ENCODE measurements at places on chromosomes 1 and 21. TPM values are rescaled to one million over a fixed set of nuclear protein-coding genes. Genes with fewer than 3 reads are reported as not detected.

- peaks cover 4% of the 10 kb centered on the region for H3K4me1 ChIP-seq
- H3K27ac ChIP-seq, result no peak overlapping the region
- H3K4me3 ChIP-seq, result no peak overlapping the region
Observed at GRCh38 chr1:42385283-42385682, 4.7 kb downstream of the RIMKLA start.

SLC16A4 gene
- polyA plus RNA-seq, result 0.61 TPM

- DNase-seq, result no peak
- H3K27me3 ChIP-seq, result peaks cover 4% of the 10 kb centered on the region
- H3K27ac ChIP-seq, result no peak overlapping the region
- no peak overlapping the region for H3K4me3 ChIP-seq
- no peaks in the 10 kb centered on the region for H3K4me1 ChIP-seq
Observed at GRCh38 chr1:35857830-35858229, 25.2 kb upstream of the AGO1 start.

RAB25 gene
- polyA plus RNA-seq, result 2.0 TPM

ATAD3C gene
- polyA plus RNA-seq, result 2.1 TPM

DNA sequence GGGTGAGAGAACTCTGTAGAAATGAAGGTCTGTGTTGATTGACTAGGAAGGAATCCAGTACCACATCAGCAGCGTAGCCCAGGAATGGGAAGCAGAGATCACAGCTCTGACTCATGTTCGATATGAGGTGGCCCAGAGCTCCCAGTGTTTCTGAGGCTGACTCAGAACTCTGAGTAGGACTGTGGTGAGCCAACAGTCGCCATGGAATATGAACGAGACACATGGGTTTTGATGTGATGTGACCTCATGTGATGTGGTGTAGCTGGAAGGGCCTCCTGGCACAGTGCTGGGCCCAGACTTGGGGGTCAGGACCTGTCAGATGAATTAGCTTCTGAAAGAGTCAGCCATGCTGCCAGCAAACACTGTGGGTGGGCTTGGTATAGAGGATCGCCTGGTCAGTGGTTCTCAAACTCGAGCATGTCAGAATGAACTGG, 237.0 kb downstream of the MRPL39 start:
- H3K36me3 ChIP-seq, result no peaks in the 10 kb centered on the region
- peaks cover 6% of the 10 kb centered on the region for H3K27me3 ChIP-seq
- no peak overlapping the region for H3K4me3 ChIP-seq
- DNase-seq, result no peak
- no peak overlapping the region for H3K27ac ChIP-seq
- H3K4me1 ChIP-seq, result peaks cover 3% of the 10 kb centered on the region

DNA sequence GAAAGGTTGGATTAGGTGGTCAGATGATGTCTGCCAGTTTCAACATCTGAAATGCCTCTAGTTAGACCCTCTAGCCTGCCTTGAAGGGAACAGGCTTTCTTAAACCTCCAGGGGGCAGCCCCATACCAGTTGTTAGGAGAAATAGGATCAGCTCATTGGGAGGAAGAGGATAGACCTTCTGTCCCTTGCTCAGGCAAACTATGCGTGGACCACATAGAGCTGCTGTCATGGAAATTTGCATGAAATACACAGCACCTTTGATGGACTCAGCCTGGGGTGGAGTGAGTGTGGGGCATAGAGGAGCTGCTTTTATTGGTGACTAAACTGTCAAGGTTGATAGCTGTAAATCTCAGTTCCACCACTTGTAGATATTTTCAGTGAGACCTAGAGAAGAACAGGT, 38.4 kb upstream of the SPAG17 start:
- H3K4me1 ChIP-seq, result no peaks in the 10 kb centered on the region
- DNase-seq, result no peak
- no peaks in the 10 kb centered on the region for H3K36me3 ChIP-seq
- no peaks in the 10 kb centered on the region for H3K27me3 ChIP-seq
- H3K4me3 ChIP-seq, result no peak overlapping the region
- H3K27ac ChIP-seq, result no peak overlapping the region

DNA sequence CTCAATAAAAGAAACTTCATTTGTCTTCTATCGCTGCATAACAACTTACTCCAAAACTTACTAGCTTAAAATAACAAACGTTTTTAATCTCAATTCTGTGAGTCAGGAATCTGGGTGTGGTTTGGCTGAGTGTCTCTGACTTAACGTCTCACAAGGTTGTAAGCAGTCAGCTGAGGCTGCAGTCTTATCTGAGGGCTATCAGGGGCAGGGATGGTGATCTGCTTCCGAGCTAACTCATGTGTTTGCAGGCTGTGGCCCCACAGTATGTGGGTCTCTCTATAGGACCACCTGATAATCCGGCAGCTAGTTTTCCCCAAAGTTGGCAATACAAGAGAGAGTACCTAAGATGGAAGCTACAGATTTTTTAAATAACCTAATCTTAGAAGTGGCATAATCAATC, 234.2 kb upstream of the FGGY start:
- H3K36me3 ChIP-seq, result no peaks in the 10 kb centered on the region
- H3K4me1 ChIP-seq, result peaks cover 43% of the 10 kb centered on the region
- H3K27me3 ChIP-seq, result no peaks in the 10 kb centered on the region
- no peak overlapping the region for H3K4me3 ChIP-seq

UTS2 gene
- polyA plus RNA-seq, result 2.2 TPM

GRCh38 chr1:24705260-24706073, 39.8 kb upstream of the CLIC4 start:
- H3K27me3 ChIP-seq, result no peaks in the 10 kb centered on the region
- peaks cover 26% of the 10 kb centered on the region for H3K4me1 ChIP-seq
- H3K27ac ChIP-seq, result no peak overlapping the region

RSPH1 gene
- not detected for polyA plus RNA-seq

DNA sequence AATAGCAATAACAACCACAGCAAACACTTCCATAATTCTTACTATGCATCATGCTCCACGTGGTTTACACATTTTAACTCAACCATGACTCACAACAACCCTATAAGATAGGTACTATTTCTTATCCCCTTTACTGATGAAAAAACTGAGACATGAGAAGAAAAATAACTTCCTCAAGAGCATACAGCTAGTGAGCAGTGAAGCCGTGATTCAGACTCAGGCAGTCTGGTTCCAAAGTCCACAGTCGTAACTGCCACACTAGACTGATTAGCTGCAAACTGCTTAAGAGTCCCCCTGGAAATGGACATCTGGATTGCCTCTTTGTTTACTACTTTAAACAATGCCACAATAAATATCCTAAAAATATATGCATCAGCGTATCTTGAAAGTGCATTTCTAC, 55.7 kb downstream of the PLD5 start:
- no peaks in the 10 kb centered on the region for H3K36me3 ChIP-seq

RNU1-3 gene
- 22.6 TPM for polyA plus RNA-seq

GBP7 gene
- polyA plus RNA-seq, result not detected

CR1 gene
- polyA plus RNA-seq, result 0.81 TPM

DNA sequence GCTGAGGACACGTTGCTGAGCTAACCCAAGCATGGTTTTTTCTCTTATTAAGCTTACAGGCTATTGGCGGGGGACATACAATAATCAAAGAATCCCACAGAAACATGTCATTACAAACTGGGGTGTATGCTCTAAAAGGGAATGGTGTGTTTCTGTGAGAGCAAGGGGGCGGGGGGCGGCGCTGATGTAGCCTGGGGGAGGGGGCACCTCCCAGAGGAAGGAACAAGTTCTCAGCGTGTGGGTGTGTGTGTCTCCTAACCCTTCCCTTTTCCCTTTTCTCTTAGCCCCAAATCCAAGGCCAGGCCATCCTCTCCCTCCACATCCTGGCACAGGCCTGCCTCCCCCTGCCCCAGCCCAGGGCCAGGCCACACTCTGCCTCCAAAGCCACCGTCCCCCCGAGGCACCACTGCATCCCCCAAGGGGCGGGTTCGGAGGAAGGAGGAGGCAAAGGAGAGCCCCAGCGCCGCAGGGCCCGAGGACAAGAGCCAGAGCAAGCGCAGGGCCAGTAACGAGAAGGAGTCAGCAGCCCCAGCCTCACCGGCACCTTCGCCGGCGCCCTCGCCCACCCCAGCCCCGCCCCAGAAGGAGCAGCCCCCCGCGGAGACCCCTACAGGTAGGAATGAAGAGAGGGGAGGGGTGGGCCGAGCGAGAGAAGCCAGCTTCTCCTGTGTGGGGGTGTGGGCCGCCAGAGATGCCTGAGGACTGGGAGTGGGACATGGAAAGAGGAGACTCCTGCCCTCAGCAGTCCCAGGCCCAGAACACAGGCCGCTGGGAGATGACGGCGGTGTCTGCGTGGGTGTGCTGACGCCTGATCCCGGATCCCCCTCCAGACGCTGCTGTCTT, 21.9 kb downstream of the MAP7D1 start:
- H3K36me3 ChIP-seq, result no peaks in the 10 kb centered on the region
- DNase-seq, result no peak
- no peaks in the 10 kb centered on the region for H3K27me3 ChIP-seq
- no peak overlapping the region for H3K4me3 ChIP-seq
- H3K4me1 ChIP-seq, result peaks cover 7% of the 10 kb centered on the region

DNA sequence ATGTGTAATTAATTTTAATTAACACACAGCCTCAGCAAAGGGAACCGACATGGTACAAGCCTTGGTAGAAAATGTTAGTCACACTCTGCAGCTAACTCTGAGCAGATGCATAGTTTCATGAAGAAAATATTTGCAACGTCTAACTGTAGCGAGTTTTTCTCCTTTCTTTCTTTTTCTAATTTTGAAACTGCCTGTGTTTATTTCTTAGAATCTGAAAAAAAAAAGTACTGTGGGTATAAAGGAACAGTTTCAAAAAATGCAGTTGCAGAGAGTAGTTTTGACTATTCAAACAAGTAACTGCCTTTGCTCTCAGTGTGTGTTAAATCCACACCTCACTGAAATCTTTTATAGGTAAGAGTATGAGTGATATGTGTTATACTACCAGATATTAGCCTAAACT, 149.9 kb upstream of the C1orf105 start:
- H3K36me3 ChIP-seq, result no peaks in the 10 kb centered on the region
- peaks cover 2% of the 10 kb centered on the region for H3K4me1 ChIP-seq
- H3K27me3 ChIP-seq, result no peaks in the 10 kb centered on the region
- H3K4me3 ChIP-seq, result no peak overlapping the region
- no peak for DNase-seq

MAP3K6 gene
- polyA plus RNA-seq, result 6.0 TPM

RHOU gene
- 0.14 TPM for polyA plus RNA-seq

DNA sequence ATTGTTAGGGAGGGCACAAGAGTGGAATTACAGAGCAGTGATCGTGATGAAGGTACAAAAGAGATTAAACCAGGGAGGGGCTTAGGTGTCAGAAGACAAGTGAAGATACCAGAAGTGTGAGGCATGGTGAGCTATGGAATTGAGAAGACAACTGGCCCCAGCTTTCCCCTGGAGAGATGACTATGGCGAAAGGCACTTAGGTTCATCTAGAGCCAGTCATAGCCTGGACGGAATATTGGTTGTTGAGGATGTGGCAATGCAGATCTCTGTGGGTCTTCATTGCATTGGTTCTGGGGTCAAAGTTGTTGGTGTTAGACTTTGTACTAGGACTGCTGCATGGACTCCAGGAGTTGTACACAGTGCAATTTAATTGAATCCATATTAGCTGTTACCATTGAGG, 115.7 kb downstream of the FASLG start:
- peaks cover 14% of the 10 kb centered on the region for H3K4me1 ChIP-seq
- DNase-seq, result no peak
- H3K27ac ChIP-seq, result no peak overlapping the region
- H3K36me3 ChIP-seq, result no peaks in the 10 kb centered on the region
- no peaks in the 10 kb centered on the region for H3K27me3 ChIP-seq

RHBG gene
- not detected for polyA plus RNA-seq

LTN1 gene
- 13.0 TPM for polyA plus RNA-seq

GRCh38 chr1:90714521-90714951, 2.6 kb downstream of the BARHL2 start:
- peaks cover 7% of the 10 kb centered on the region for H3K36me3 ChIP-seq
- H3K4me1 ChIP-seq, result peaks cover 30% of the 10 kb centered on the region
- peaks cover 83% of the 10 kb centered on the region for H3K27me3 ChIP-seq
- no peak for DNase-seq
- no peak overlapping the region for H3K4me3 ChIP-seq

GRCh38 chr1:24454673-24455072, 39.1 kb downstream of the NIPAL3 start:
- H3K4me3 ChIP-seq, result no peak overlapping the region
- no peaks in the 10 kb centered on the region for H3K27me3 ChIP-seq
- DNase-seq, result no peak
- peaks cover 6% of the 10 kb centered on the region for H3K4me1 ChIP-seq
- no peak overlapping the region for H3K27ac ChIP-seq
- H3K36me3 ChIP-seq, result peaks cover 47% of the 10 kb centered on the region

BATF3 gene
- not detected for polyA plus RNA-seq

SUSD4 gene
- polyA plus RNA-seq, result 3.1 TPM

DNA sequence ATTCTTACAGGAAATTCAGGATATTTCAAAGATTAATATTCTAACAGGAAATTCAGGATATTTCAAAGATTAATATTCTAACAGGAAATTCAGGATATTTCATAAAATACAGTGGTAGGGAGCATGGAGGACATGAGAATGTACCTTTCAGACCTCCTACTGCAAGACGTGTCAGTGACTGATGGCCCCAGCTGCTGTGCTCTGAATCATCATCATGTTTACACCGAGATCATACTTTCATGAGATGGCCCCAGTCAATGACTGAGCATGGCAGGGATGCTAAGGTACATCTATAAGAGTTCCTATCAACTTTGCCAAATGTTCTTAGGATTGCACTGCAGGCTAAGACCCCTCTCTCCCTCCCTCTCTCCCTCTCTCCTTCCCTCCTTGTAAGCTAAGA, 69.0 kb downstream of the HFM1 start:
- peaks cover 8% of the 10 kb centered on the region for H3K36me3 ChIP-seq
- no peak overlapping the region for H3K4me3 ChIP-seq
- H3K27ac ChIP-seq, result no peak overlapping the region

DNA sequence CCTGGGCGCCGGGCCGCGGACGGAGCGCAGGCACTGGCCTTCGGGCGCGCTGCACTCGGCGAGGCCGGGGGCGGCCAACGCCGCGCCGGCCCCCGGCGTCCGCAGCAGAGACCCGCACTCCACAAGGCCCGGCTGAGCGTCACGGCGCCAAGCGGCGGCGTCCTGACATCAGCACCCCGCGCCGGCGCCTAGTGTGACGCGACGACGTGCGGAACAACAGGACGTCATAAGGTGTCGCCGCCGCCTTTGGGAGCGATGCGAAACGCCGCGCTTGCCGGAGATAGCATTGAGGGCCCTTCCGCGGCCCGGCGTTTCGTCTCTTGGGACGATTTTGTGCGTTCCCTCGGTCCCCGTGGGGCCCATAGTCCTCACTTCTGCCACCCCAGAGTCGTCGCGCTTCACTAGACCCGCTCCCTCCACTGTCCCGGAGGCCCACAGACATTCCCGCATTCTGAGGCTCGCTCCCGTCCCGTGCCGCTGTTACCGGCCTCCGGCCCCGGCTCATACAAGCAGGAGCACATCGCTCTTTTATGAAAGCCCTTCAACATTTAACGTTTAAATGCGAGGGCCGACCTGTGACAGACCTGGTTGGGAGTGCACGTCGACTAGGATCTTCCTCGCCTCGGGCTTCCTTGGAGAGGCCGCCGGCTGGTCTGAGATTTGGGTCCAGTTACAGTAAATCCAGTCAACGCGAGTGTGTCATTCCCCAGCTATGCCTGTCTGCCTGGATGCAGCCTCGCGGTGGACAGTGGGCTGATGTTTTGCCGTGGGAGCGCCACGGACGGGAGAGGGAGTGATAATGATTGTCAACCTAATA, at the start of gene SSU72:
SSU72 (minus strand) TSS at position 143 of the 817 bp plus-strand sequence. CDS start 306 bp downstream, outside the sequence.
- H3K36me3 ChIP-seq, result peaks cover 14% of the 10 kb centered on the region
- H3K27me3 ChIP-seq, result no peaks in the 10 kb centered on the region
- peaks cover 26% of the 10 kb centered on the region for H3K4me1 ChIP-seq
- H3K4me3 ChIP-seq, result peak within 1 kb of the TSS; percentile 94

RCAN3 gene
- polyA plus RNA-seq, result 150 TPM

AIRE gene
- polyA plus RNA-seq, result 0.42 TPM

WNT4 gene
- not detected for polyA plus RNA-seq
